Glutamatergic neuron (in vitro differentiated cells): ENCODE measurements at places on chromosomes 3 and 15.

- DNase-seq, result no peak
Observed at GRCh38 chr3:192844486-192844765, 73.2 kb downstream of the MB21D2 start.

- DNase-seq, result no peak
Observed at GRCh38 chr3:27633224-27633545, 88.9 kb downstream of the EOMES start.

DNA sequence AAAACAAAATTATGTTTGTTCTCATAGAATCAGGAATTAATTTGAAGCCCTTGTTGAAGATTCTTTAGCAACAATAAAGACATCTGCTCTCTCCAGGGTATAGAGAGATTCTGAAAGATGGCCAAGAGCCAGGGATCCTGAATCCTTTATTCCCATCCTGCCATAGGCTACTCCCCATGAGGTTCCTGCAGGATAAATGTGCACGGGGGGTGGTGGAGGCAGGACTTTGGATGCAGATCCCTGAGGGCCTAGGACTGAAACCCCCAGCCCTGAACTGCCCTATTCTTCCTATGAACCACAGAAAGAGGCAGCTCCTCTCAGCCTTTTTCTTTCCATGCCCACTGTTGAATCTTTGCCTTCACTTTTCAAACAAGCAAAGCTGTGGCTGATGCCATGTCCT is 17.1 kb downstream of the TMEM108 start:
- no peak for DNase-seq

DNA sequence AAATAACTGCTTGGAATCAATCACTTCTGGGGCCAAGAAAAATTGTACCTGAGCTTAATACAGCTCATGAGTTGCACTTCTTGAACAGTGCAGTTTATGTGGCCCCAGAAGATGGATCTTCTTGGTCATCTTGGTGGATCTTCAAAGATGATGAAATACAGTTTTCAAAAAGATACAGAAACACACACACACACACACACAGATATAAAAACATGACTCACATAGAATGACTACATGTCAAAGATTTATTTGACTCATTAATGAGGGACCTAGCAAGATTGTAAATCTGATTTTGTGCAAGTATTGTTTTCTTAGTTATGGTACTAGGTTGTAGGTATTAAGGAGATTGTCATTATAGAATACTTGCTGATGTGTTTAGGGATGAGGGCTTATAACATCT is 32.6 kb downstream of the PDCD6IP start:
- no peak for DNase-seq

- DNase-seq, result no peak
Observed at GRCh38 chr3:15271785-15272381, 60.5 kb downstream of the SH3BP5 start.

GRCh38 chr3:71177375-71177774 is 406.2 kb downstream of the FOXP1 start:
- no peak for DNase-seq

- DNase-seq, result no peak
Observed at GRCh38 chr15:69679623-69680228, 227.1 kb downstream of the RPLP1 start.

DNA sequence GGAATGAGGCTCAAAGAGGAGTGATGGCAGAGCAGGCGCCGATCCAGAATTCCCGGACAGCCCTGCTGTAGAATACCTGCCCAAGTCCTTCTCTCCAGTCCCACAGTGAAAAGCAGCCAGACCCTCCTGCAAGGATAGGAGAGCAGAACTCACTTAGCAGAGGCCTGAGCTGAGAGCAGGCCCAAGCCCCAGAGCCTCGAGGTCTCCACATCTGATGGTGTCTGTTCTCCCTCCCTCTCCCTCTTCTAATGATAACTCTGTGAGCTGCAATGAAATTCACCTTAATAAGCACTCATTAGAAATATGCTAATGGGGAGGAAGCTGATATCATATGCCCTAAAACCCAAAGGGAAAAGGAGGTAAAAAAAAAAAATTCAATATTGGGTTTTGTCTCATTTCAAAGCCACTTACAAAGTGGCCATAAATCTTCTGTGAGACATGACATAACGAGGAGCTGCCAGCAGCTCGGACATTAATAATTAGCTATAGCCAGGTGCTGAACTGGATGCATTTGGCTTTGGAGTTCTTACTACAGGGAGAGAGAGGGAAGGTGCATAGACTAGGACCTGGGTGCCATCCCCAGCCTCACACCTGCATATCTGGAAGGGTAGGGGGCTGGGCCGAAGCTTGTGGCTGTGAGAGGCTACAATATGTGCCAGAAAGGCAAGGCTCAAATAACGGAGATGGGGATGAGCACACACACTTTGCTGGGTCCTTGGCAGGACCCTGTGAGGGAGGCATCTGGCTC is 108.4 kb downstream of the MEGF11 start:
- DNase-seq, result no peak

DNA sequence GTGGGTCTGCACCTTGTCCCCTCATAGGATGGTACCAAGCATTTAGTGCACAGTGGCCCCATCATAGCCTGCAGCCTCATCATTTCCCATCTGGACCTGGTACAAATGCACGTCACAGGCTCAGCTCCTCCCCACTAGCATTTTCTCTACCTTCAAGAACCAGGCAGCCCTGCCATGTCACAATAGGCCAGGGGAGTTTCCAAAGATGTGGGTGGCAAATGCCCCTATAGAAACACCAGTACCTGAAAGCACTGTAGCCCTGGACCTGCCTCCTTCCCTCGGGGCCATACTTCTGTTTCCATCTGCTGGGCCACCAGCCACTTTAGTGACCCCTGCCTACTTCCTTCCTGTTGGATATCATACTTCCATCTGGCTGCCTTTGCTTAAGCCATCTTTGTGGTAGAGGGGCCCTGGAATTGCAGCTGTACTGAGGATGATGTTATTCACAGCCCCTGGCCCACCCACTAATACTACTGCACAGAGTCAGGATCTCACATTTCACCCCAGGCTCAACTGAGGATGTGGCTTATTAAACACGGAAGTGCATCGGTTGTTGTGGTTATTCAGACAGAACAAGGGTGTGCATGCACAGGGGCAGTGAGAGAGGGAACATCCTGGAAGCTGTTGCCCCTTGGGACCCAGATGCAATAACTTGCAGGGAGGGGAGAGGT is 3.8 kb downstream of the TCTA start:
- DNase-seq, result no peak

DNA sequence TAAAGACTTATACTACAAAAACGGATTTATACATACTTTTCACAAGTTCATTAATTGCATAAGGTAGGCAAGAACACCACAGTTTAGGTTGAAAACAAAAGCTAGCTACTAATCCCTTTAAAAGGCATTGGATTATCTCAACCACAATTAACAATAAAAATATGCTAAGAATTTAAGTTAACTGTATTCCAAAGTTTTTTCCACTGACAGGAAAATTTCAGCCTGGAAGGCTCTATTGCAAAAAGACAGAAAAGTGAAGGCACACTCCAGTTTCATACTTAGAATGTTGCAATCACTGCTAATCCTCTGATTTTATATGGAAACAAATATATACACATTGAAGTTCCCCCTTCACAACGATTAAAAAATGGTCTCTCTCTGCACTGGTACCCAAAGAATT is 71.5 kb downstream of the TJP1 start:
- DNase-seq, result no peak

GRCh38 chr3:15331606-15332404 is 581 bp downstream of the SH3BP5 start:
- DNase-seq, result peak; percentile 59

GRCh38 chr3:53375019-53375418 is 27.7 kb upstream of the DCP1A start:
- DNase-seq, result peak; percentile 89

- DNase-seq, result no peak
Observed at GRCh38 chr3:12273045-12273695, 15.7 kb upstream of the PPARG start.

DNA sequence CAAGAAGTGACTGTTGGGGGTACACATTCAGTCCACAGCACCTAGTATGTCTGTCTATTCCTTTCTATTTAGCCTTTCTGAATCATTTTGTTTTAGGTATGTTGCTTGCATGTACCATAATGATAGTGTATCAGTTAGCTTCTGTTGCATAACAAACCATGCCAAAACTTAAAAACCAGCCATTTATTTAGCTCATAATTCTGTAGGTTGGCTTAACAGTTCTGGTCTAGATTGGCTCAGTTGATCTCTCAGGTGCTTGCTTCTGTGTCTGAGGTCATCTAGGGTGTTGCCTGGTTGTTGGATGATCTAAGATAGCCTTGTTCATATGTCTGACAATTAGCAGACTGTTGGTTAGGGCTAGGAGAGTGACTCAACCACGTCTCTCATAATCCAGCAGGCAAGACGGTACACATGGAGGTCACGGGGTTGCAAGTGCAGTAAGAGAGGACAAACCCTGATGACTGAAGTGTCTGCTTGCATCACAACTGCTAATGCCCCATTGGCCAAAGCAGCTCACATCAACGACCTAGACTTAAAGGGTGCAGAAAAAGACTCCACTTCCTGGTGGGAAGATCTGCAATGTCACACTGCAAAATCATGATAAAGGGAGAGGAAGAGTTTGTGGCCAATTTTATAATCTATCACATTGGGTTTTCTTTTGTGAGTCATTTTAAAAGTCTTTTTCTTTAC is 6.8 kb upstream of the PDCD6IP start:
- DNase-seq, result no peak

- DNase-seq, result no peak
Observed at GRCh38 chr3:128168836-128169235, 15.6 kb downstream of the EEFSEC start.

GRCh38 chr15:38129531-38130204 is 123.0 kb upstream of the SPRED1 start:
- no peak for DNase-seq

- DNase-seq, result no peak
Observed at GRCh38 chr15:43243020-43243645, 22.3 kb upstream of the EPB42 start.

- DNase-seq, result no peak
Observed at GRCh38 chr15:96183867-96184266, 146.6 kb upstream of the NR2F2 start.

- DNase-seq, result no peak
Observed at GRCh38 chr3:22122567-22122966, 371.6 kb upstream of the ZNF385D start.

DNA sequence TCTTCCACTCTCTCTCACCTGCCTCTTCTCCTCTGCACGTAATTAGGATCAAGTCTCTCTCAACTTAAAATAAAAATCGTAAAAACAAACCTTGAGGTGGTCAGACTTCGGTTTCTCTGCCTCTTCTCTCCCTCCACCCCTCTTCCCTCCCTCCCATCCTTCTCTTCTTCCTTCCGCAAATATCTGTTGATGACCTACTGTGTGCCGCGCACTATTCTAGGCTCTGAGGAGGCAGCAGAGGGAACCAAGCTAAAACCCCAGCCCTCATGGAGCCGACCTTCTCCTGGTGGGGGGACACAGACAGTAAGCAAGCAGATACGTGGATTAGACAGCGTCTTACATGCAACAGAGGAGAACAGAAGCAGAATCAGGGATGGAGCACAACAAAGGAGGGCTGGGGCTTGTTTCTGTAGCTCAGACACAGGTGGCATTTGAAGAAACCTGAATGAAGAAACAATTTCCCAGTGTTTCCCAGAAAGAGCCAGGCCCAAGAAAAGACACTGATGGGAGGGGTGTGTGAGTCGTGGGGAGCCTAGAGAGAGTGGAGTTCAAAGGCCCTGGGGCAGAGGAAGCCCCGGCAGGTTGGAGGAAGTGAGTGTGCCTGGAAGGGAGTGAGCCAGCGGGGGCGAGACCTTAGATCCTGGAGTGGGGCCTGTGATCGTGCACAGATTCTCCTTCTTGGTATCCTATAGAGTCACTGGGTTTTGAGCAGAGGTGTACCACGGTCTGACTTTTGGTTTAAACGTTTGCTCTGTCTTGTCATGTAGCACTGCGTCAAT is 80.5 kb downstream of the TOP2B start:
- DNase-seq, result no peak

- DNase-seq, result no peak
Observed at GRCh38 chr15:68114356-68114755, 60.2 kb downstream of the PIAS1 start.

DNA sequence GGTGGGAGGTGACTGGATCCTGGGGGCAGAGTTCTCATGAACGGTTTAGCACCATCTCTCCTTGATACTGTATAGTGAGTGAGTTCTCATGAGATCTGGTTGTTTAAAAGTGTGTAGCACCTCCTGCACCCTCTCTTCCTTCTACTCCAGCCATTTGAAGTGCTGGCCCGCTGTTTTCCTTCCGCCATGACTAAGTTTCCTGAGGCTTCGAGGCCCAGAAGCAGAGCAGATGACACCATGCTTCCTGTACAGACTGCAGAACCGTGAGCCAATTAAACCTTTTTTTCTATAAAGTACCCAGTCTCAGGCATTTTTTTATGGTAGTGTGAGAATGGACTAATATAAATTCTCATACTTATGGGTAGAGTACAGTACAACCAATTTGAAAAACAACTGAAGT is 123.6 kb upstream of the BHLHE40 start:
- no peak for DNase-seq

DNA sequence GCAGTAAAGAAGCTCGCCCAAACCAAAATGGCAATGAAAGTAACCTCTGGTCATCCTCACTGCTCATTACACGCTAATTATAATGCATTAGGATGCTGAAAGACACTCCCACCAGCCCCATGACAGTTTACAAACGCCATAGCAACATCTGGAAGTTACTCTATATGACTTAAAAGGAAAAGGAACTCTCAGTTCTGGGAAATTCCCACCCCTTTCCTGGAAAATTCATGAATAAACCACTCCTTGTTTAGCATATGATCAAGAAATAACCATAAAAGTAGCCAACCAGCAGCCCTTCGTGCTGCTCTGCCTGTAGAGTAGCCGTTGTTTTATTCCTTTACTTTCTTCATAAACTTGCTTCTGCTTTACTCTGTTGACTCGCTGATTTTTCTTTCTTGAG is 164.6 kb downstream of the SMAD6 start:
- DNase-seq, result no peak

DNA sequence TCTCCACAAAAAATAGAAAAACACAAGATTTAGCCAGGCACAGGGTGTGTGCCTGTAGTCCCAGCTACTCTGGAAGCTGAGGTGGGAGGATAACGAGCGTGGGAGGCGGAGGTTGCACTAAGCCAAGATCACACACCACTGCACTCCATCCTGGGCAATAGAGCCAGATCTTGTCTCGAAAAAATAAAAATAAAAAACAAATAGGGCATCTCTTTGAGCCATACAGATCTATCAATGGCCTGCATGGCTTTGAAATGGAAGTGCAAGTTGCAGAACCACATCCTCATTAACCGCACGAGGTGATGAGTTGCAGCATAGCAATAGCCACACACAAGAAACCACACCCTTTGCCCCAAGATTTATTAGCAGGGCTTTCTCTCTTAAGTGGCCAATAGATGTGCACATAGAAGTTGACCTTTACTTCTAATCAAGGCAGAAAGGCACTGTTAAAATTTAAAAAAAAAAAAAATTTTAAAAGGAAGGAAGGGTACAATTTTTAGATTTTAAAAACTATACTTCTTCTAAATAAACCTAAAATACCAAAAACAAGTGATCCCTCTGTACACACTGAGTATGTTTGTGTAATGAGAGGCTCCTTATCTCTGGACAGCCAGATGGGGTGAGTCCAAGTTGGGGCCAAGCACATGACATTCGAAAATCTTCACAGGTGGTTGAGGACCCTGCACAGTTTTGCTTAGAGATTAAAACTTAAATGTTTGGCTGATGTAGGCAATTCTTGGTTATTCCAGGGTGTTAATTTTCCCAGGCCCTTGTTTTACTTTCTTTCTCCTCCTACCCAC is 53.4 kb downstream of the FILIP1L start:
- DNase-seq, result no peak

- DNase-seq, result no peak
Observed at GRCh38 chr3:122235147-122235546, 51.7 kb downstream of the CASR start.
